Caudate nucleus (tissue), 63 donors: ENCODE measurements at places on chromosomes 3 and 15.

- no peak for DNase-seq
These were observed 838.5 kb downstream of the DIPK2A start for GRCh38 chr3:144810160-144810559.

DNA sequence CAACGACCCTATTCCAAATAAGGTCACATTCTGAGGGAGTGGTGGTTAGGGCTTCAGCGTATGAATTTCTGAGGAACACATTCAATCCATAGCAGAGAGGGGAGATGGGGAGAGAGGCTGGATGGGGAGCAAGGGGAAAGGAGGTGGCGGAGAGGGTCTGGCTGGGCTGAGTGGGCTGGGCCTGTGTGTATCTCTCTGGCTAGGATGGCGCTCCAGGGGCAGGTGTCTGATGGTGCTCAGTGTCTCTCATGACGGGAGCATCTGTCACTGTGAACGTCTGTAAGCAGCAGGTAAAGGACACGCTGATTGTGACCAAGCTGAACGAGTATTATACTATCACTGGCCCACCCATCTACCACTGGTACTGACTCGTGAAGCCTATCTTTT, 159.6 kb downstream of the XXYLT1 start:
- no peak for DNase-seq

DNA sequence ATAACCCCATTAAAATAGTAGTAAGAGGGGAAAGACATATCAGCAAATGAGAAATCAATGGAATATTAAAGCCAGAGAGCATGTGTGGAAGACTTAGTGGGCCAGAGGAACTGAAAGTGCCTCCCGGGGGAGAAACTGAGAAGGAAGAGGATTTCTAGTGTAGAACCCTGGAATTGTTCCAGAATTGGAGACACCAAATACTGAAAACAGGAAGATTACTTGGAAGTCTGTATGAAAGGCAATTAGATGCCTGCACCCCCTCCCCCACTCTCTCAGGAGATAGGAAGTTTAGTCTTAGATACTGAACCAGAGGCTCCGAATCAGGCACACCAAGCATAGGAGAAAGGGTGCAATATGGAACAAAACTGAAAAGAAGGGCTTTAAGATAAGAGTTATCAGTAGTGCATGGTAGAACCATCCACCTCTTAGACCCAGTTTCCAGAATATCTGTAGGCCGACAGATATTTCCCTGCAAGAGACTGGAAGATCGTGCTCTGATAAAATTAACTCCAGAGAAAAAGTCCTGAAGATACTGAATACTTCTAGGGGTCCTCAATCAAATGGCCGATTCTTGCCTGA, 32.4 kb downstream of the KLHL18 start:
- no peak for DNase-seq

GRCh38 chr15:89482139-89482538, 14.2 kb downstream of the RHCG start:
- DNase-seq = no peak

- DNase-seq = no peak
These were observed 48.0 kb downstream of the SMAD6 start for GRCh38 chr15:66749841-66750575.

GRCh38 chr3:159751752-159752151, 236.9 kb upstream of the IL12A start:
- no peak for DNase-seq

DNA sequence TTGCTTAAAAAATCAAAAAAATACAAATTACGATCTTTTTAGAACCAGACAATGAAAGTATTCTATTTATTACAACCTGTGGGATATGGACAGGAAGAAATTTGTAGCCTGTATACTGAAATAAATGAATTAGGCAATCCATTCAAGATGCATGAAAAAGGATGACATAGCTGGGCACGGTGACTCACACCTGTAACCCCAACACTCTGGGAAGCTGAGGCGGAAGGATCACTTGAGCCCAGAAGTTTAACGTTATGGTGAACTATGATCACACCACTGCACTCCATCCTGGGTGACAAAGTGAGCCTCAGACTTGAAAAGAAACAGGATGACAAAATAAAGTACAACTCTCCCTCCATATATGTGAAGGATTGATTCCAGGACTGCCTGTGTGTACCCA, 74.1 kb downstream of the MSL2 start:
- no peak for DNase-seq

DNA sequence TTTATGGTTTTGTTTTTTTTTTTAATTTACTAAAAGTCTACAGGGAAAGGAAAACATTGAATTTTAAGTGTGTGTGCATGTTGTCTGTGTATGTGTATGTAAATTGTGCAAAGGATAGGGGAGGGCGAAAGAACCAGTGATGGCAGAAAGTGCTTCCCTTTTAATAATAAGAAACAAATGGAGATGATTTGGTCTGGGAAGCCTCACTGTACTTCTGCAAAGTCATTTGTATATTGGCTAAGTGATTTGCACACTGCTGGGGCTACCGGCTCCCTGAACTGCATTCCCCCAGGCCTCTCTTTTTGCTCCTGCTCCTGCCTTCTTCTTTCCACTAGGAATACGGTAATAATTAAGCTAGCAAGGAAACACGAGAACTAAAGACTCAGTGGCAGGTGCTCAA, 101.2 kb downstream of the CD47 start:
- no peak for DNase-seq

GRCh38 chr15:94331731-94332130, 100.4 kb downstream of the MCTP2 start:
- DNase-seq = no peak

DNA sequence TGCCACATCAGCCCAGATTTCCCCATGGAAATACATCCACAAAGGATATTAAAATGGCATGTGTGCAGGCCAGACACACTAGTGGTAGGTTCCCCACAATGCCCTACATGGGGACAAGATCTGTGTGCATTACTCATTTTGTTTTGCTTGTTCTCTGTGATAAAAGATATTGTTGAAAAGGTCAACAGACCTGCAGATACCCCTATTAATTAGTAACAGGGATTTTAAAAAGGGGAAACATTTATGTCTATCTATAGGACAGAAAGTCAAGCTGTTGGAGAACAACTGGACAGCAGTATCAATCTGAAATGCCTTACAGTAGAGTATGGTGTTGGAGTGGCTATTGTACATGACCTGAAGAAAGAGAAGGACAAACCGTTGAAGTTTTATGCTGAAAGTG, 596.0 kb upstream of the GRM7 start:
- no peak for DNase-seq

DNA sequence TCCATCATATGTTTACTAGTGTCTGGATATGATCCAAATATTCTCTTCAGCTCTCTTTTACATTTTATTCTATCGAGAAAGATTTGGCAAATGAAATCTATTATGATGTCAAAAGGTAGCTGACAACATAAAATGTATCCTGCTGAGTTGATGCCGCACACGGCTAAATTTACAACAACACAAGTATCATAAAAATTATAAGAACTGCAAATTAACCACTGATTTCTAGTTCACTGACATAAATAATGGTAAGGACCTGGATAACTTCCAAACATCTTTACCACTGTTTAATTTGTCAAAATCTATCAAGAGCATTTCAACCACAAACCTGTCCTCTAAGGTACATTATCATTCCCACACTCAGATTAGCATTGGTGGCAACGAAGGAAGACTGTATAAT, 244.5 kb downstream of the FOXP1 start:
- no peak for DNase-seq

GRCh38 chr3:188526057-188526456, 372.1 kb downstream of the LPP start:
- DNase-seq = no peak

DNA sequence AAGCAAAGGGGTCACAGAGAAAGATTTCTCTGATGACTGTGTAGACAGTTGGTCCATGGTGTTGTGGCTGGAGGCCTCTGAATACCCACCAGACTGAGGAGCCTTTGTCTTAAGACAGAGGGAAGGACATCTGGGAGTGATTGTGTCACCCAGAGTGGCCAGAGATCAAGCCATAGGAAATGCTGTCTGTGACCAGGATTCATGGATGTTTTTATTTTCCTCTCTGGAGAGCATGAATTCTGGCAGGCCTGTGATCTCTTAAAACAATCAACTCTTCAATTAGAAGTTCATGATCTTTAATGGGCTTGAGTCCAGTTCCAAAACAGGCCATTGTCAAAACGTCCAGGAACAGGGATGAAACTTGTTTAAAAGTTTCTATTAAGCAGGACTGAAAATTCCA, 198.9 kb upstream of the CTDSPL start:
- DNase-seq = no peak

DNA sequence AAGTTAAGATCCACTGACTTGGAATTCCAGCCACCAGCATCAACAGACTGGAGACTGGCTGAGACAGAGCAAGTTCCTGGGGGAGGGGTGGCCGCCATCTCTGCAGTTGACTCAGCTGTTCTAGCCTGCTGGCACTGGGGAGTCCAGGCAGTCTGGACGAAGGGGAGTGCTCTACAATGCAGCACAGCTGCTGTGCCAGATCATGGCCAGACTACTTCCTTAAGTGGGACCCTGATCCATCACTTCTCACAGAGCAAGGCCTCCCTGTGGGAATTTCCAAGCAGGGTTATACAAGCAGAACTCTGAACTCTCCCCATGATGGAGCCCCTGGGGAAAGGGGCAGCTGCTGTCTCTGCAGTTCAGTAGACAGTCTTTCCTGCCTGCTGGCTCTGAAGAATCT, 35.2 kb downstream of the PYGO1 start:
- DNase-seq = no peak

DNA sequence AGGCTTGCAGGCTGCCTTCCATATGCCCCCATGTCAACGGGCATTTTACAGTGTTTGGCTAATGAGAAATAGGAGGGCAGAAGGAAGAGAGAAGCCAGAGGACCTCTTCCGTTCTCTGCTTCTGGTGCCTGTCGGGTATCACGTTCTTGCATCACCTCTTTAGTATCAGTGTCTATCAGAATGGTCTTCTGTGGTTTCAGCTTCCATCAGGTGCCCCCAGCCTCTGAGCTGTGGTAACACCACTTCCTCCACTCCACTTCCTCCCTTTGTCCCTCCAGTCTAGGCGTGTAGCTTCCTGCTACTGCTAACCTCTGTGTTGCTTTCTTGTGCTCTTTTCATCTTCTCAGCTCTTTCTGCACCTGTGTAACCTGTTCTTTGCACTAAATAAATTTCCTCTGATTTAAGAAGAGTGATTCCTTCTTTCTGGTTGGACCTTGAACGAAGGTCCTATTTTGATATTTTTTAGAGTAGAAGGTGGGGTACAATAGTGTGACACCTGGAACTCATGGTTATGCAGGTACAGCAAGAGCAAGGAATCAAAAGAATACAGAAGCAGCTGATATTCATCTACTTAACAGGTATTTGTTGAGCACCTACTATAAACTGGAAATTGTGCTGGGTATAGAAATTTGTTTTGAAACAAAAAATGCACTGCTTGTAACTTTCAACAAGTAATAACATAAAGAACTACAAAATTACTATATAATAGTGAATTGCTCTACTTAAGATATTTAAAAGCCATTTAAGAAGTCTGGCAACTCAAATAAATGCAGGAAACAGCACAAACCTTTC, 27.4 kb upstream of the FOXB1 start:
- DNase-seq = no peak

DNA sequence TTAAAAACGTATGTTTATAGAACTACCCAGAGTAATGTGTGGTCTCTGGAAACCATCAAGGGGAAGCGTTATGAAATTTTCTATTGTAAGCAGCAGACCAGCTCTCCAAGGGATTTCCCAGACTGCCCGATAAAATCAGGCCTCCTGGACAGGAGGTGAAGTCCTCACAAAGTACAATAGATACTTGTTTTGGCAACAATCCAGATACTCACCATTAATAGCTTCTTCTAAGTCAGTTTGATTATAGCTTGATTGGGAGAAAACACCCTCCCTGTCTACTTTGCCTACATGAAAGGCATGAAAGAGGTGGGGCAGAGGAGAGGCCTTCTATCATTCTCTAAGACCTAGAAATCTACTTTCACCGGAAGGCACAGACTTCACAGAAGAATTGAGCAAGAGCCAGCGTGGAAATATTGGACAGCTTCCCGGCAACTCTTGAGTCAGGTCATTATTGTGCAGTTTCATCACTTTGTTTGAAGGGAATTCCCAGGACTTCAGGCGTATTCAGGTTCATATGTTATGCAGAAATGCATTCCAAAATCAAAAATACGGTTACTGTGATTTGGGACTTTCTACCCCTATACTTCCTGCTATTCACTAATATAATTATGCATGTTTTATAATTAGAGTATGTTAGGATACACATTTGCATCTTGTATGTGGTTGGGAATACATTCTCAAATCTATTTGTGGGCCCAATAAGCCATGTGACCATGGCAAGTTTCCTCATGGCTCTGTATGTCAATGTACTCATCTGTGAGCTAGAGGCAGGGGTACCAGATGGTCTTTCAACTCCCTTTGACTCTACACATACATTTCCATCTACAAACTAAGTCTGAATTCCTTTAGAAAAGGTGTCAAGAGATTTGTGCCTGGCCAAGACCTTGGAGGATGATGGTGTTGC, 103.5 kb downstream of the CD47 start:
- no peak for DNase-seq

DNA sequence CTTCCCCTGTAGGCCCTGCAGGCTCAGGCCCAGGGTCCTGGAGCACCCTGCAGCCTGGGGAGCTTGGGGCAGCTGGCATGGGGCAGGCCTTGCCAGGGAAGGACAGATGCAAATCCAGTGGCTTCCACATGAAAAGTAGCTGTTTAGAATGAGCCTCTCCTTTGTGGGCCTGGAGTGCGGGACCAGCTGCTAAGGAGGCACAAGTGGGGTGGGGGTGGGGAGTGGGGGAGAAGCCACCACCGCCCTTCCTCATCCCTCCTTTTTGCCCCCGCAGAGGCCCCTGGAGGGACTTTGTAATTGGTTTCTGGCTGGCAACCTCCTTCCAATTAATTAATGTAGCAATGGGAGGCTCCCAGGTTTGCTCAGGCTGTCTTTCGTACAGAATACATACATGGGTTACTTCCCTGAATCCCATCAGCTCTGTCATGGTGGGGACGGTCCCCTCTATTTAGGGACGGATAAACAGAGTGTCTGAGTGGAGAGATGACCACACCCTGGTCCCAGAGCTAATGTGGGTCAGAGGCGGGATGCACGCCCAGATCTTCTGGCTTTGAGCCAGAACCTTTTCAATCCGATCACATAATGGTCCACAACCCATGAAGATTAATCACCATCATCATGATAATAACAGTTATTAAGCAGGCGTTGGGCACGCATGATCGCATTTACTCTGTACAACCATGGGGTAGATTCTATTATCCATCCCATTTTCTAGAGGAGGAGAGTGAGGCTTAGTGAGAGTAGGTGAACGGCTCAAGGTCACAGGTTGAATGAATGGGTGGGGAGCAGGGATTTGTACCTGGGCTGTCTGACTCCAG, 6.2 kb downstream of the CORO2B start:
- DNase-seq = no peak

GRCh38 chr3:160373655-160374054, 25.4 kb downstream of the IFT80 start:
- DNase-seq = no peak

DNA sequence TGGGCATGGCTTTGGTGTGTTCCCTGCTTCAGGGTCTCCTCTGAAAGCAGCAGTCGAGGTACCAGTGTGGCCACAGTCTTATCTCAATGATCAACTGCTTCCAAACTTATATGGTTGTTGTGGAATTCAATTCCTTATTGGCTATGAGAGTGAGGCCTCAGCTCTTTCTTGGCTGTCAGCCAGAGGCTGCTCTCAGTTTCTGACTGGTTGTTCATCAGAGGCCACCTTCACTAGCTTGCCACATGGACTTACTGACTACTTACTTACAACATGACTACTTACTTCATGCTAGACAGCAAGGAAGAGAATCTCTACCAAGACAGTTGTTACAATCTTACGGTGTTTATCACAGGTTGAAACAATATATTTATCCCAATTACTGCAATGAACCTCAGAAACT, 789.2 kb downstream of the DIPK2A start:
- no peak for DNase-seq
